T-cell (primary cell): ENCODE measurements at places on chromosomes 12 and 14. TPM values are rescaled to one million over a fixed set of nuclear protein-coding genes. Genes with fewer than 3 reads are reported as not detected.

GRCh38 chr12:52537101-52537500 is 15.8 kb downstream of the KRT71 start:
- no peak overlapping the region for H3K27ac ChIP-seq
- H3K4me1 ChIP-seq: no peaks in the 10 kb centered on the region
- H3K36me3 ChIP-seq: no peaks in the 10 kb centered on the region
- H3K27me3 ChIP-seq: no peaks in the 10 kb centered on the region
- DNase-seq: no peak

- peaks cover 4% of the 10 kb centered on the region for H3K36me3 ChIP-seq
- DNase-seq: no peak
- H3K27ac ChIP-seq: no peak overlapping the region
These were observed 2.3 kb upstream of the ZNF384 start for GRCh38 chr12:6691473-6691872.

DNA sequence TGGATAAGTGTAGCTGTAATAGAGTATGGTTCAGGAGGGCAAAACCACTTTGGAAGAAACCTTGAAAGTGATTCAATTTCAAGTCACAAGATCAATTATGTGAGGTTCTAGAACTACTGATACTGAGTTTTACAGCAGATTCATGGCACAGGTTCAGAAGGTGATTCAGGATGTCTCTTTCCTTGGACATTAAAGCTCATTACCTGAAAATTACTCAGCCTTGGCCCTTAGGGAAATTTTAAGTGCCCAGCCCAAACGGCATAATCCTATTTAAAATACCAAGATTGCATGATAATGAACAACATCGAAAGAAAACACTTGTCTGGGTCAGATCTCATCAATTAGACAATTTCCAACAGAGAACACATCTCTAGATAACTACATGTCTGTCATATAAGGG is 70.2 kb upstream of the SLC38A2 start:
- no peak overlapping the region for H3K4me3 ChIP-seq
- H3K27ac ChIP-seq: no peak overlapping the region
- H3K36me3 ChIP-seq: no peaks in the 10 kb centered on the region
- no peaks in the 10 kb centered on the region for H3K27me3 ChIP-seq

GRCh38 chr12:46110223-46110611 is 119.8 kb upstream of the SCAF11 start:
- H3K27me3 ChIP-seq: no peaks in the 10 kb centered on the region
- no peak overlapping the region for H3K27ac ChIP-seq

Gene AMDHD1
- 2.6 TPM for total RNA-seq

Gene CPSF6
- 84.3 TPM for total RNA-seq
